ENCODE measurements at places on chromosomes 2 and 18.

GRCh38 chr2:112811841-112812306 is 24.7 kb downstream of the IL1B start:
- DNase-seq, result peak; percentile 23

GRCh38 chr2:149422991-149423338 is 92.6 kb downstream of the LYPD6 start:
- no peak for DNase-seq

- no peak for DNase-seq
Observed at GRCh38 chr2:3572620-3573019, 2.4 kb upstream of the RPS7 start.

DNA sequence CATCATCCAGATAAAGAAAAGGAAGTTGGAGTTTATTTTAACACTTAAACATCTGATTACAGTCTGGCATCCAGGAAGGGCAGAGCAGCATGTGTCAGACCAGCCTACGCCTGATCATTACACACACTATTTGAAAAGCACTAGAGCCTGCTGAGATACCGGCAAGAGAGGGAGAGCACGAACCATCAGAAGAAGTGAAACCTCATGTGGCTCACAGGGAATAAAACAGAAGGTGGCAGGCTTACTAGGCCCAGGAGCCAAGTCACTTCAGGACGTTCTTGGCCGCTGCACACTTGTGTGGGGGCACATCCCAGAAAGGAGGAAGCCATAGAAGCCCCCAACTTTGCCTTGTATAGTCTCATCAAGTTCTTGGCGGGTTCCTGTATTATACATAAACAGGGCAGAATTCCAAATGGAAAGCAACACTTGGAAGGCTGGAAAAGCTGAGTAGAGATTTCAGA is 105.5 kb downstream of the UGGT1 start:
- no peak for DNase-seq

- no peak for DNase-seq
Observed at GRCh38 chr18:7870855-7871254, 303.7 kb downstream of the PTPRM start.

GRCh38 chr2:208251098-208251497 is 3.8 kb downstream of the IDH1 start:
- no peak for DNase-seq

- no peak for DNase-seq
Observed at GRCh38 chr2:64975232-64975821, 13.9 kb upstream of the SLC1A4 start.

DNA sequence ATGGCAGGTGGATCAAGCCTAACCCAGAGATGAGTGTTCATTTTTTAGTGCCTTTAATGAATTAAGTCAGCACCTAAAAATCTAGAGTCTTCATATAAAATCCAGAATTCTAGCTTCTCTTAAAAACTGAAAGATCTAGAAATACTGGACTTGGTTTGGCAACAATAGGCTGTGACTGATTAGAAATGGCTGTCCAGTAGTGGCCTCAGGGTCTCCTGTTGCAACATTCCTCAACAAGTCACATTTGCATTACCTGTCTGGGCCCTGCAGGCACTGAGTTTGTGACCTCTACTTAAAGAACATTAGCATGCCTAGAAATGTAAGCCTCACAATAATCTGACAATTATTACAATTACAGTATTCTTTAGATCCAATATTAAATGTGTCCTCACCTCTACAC is 33.1 kb downstream of the MBD2 start:
- DNase-seq, result no peak
